ENCODE measurements at places on chromosomes 4 and X. TPM values are rescaled to one million over a fixed set of nuclear protein-coding genes. Genes with fewer than 3 reads are reported as not detected.

DNA sequence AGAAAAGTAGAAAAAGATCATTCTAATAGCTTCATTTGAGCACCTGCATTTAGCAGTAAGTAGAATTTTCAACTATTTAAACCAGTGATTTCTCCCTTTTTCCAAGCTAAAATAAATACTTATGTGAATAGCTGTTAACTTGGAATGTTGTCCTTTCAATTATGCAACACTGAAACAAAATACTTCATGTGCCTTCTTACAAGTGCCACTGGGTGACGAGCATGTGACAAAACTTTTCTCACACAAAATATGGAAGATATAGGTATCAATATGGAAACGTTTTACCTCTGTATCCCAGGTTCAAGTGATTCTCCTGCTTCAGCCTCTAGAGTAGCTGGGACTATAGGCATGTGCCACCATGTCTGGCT lies 708.3 kb downstream of the STIM2 start:
- no peak for DNase-seq

DNA sequence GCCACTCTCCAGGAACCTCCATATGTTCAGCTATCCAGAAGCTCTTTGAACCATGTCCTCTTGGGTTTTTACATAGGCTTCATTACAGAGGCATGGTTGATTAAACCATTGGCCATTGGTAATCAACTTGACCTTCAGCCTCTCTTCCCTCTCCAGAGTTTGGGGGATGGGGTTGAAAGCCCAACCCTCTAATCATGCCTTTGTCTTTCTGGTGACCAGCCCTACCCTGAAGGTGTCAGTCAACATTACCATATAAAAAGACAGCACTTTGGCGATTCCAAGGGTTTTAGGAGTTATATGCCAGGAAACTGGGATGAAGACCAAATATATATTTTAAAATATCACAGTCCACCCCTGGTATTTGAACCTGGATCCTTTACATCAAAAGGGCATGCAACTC lies 222.5 kb downstream of the CHIC1 start:
- DNase-seq: no peak

GRCh38 chrX:154310616-154311536 lies 15.3 kb downstream of the TKTL1 start:
- peak; percentile 26 for DNase-seq

DNA sequence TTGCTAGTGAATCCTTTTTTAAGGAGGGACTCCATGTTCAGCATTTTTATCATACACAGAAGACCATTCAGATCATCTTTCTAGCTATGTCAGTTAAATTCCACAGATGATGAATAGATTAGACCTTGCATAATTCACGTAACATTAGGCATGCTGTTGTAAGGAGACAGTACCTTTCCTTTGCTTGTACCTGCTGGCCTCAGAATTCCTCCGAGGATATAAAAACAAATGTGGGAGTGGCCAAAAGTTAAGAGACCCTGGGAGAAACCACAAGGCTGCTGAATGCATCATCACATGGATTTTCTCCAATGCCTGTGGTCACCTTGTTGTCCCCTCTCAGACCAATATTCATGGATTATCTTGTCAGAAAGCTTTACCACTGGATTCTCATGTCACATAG lies 201.4 kb downstream of the MAGEB17 start:
- no peak for DNase-seq

DNA sequence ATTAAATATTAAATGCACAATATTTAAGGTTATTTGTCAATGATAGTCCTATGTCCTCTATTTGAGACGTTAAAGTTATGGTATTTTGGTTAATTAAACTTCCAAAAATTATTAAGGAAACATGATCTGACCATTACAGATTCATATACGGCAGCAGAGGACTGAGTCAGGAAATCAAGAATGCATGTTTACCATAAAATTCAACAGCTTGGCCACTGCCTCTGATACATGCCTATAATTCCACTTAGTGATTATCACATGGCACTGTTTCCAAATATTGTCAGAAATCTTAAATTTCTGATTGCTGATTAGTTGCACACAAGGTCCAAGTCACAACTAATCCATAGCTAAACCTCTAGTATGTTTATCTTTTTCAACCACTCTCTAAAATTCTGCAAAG lies 232.2 kb upstream of the UGT8 start:
- DNase-seq: no peak

- DNase-seq: no peak
Observed at GRCh38 chr4:112836895-112837294, 200.0 kb downstream of the LARP7 start.

DNA sequence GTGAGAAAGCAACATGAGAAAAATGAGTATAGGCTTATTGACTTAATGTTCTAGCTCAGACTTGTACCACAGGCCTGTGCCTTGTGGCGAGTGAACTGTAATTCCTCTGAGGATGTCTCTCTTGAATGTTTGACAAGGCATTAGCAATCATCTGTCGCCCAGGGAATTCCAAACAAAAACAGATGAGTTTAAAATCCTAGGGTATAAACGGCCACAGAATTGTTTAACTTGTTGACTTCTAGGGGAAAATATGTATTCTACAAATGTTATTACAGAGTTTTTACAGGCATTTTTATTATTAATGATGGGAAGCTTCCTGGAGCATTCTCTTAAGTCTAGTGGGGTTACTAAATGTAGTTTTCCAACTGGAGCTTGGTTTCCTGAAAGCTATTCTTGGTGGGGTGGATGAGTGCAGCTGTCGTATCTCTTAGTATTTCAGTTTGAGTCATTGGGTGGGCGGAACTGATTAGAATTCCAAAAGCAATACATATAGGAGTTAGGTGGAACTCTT lies 40.6 kb downstream of the ARHGAP10 start:
- no peak for DNase-seq

GRCh38 chr4:61079427-61079826 lies 120.7 kb upstream of the ADGRL3 start:
- no peak for DNase-seq

DNA sequence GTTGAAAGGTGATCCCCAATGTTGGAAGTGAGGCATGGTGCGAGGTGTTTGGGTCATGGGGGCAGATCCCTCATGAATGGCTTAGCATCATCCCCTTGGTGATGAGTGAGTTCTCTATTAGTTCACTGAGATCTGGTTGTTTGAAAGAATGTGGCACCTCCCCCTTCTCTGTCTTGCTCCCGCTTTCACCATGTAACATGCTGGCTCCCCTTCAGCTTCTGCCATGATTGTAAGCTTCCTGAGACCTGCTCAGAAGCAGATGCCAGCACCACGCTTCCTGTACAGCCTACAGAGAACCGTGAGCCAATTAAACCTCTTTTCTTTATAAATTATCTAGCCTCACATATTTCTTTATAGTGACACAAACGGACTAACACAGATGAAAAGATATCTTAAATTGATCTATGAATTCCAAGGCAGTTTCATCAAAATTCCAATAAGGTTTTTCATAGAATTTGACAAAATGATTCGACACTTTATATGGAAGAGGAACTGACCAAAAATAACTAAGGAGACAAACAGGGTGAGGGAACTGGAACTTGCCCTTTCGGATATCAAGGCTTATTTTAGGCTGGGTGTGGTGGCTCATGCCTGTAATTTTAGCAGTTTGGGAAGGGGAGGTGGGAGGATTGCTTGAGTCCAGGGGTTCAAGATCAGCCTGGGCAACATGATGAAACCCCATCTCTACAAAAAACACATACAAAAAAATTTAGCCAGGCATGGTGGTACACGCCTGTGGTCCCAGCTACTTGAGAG lies 56.9 kb upstream of the OGT start:
- no peak for DNase-seq

DNA sequence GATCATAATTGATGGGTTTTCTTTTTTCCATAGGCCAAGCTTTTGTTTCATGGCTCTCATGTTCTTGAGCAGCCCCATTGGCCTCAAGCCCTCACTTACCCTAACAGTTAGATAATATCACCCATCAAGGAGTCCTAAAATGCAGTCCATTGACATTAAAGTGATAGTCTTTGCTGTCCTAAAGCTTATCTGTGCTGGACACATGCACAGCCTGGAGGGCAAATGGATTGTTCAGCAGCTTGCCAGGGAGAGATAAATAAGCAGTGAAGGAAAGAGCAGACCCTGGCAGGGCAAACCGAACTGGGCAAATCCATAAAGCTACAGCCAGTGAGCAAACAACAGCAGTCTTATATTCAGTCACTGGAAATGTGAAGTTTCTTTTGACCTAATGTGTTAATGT lies 199.6 kb upstream of the MID1 start:
- DNase-seq: no peak

- DNase-seq: no peak
Observed at GRCh38 chr4:47054130-47054529, 22.8 kb downstream of the GABRB1 start.

GRCh38 chr4:79334341-79334740 lies 8.5 kb upstream of the NAA11 start:
- no peak for DNase-seq

- DNase-seq: no peak
Observed at GRCh38 chr4:70402762-70403161, 5.0 kb downstream of the OPRPN start.

DNA sequence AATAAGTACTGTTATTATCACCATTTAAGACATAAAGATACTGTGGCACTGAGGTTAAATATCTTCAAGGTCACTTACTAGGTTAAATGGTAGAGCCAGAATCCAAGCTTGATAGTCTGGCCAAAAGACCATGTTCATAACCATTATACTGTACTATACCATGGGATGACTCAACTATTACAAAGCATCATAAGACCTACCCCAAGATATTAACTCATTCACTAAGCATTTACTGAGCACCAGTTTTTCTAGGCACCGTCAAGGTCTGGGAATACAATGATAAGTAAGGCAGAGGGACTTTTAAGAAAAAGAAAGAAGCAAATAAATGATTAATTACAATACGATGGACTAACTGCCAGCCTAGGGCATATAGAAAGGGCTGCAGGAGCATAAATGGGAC lies 95.5 kb upstream of the KCTD8 start:
- no peak for DNase-seq

- no peak for DNase-seq
Observed at GRCh38 chrX:136291824-136292223, 8.9 kb upstream of the ADGRG4 start.

- no peak for DNase-seq
Observed at GRCh38 chr4:96637971-96638412, 798.1 kb downstream of the PDHA2 start.

DNA sequence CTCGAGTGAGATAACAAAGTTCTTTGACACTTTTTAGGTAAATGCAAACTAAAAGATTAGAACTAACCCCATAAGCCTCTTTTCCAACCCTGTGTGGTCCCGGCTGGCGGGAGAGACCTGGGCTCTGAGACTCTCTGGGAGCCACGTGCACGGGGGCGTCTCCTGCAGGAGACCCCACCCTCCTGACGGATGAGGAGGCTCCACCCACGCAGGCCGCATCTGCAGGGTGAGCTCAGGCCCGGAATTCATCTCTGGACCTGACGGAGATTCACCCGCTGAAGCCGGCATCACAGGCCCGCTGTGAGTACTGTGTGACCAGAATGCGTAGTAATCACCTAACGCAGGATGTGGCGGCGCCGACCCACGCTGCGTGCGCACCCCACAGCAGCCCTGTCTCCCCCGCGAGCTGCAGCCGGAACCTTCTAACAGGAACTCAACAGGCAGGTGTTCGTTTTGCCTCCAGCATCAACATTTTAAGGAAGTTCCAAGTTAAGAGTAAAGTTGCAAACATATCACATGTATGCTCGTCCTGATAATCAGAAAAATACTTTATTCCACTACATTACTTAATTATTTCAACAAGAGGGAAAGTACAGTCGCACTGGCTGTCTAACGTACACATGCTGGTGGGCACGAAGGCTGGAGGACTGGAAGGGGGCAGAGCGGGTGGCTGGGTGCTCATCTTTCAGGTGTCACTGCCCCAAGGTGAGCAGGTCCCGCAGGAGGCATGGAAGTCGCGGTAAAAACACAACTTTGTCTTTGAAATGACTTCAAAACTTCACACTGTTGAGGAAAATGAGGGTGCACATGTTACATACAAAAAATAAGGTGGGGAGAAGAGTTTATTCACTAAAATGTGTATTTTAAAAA lies 44.5 kb downstream of the FGFRL1 start:
- peak; percentile 91 for DNase-seq

- DNase-seq: no peak
Observed at GRCh38 chr4:55955710-55956109, 7.0 kb downstream of the CEP135 start.

GRCh38 chrX:22249371-22249770 lies 23.3 kb upstream of the CBLL2 start:
- no peak for DNase-seq

- DNase-seq: no peak
Observed at GRCh38 chrX:110532581-110532931, 173.9 kb downstream of the RTL9 start.

DNA sequence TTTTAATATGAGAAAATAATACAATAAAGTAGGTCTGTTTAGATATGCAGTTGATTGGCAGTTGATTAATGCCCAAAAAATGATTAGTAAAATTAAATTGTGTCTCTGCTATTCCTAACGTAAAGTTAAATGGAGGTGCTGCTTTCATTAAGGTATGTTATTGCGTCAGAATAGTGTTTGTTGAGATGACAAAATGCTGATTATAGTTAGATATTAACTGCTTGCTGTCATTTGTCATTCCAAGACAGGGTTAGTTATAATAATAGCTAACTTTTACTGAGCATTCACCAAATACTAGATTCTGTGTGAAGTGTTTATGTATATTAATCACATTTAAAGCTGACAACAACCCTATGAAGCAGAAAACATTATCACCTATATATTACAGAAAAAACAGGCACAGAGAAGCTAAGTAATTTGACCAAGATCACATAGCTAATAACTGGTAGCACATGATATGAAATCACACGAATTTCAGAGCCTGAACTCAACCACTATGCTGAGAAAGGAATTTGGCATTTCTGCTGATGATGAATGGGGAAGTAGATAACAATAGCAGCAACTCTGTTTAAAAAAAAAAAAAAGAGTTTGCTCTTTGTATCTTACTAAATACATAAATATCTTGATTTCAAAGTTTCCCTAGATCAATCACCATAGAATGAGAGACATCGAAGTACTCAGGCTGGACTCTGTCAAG lies 59.7 kb upstream of the WDR44 start:
- DNase-seq: no peak

DNA sequence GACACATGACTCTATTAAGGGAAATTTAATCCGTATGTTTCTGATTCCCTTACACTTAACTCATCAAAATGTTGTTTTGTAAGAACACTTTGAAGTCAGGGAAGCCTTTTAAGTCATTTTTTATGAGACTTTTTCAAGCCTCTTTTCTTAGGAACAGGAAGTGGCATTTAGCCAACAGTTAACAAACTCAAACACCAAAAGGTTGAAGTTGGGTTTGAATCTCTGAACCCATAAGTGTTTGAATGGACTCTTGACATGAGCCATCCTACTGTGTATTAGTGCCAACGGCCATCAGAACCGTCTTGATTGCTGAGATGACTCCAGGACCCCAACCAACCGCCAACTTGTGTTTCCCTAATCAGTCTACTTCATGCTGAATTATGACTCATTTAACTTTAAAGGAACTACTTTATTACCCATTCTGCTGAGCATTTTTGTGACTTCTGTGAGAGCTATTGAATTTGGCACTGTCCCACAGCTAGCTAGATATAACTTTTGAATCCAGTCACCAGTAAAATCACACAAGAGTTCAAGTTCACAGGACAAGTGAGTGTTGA lies 209.1 kb upstream of the FAT1 start:
- DNase-seq: no peak

The DUX4 gene
- not detected for total RNA-seq

The PAGE2B gene
- 0.68 TPM for total RNA-seq

The TXK gene
- total RNA-seq: 20.6 TPM

The ABHD18 gene
- 22.6 TPM for total RNA-seq

The P2RY8 gene
- 28.3 TPM for total RNA-seq

The FAM184B gene
- 0.05 TPM for total RNA-seq

The HSFX2 gene
- not detected for total RNA-seq

The PRRG3 gene
- total RNA-seq: not detected

The ADGRG4 gene
- total RNA-seq: not detected

The MPC1L gene
- total RNA-seq: not detected

The ADH7 gene
- total RNA-seq: not detected

The F8A2 gene
- not detected for total RNA-seq

The METAP1 gene
- 70.4 TPM for total RNA-seq
